AG09319 (cell line): ENCODE measurements at places on chromosomes 12 and 14.

- DNase-seq: no peak
Measured at GRCh38 chr12:47832263-47832933, 12.7 kb upstream of the HDAC7 start.

GRCh38 chr12:49330032-49330619, 6.9 kb downstream of the C1QL4 start:
- no peak for DNase-seq

DNA sequence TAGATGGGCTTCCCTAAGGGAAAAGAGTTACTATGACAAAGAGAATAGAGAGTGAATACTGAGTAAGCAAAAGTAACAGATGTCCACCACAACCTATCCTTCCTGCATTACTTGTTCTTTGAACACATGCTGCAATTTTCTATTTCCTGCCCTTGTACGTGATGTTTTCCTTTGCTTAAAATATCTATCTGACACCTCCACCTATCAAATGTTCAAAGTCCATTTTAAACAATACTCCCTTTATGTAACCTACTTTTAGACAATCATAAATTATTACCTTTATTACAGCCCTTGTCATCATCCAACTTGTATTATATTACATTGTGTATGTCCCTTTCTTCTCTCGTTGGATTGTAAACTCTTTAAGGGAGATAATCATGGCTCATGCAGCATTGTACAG, 147.2 kb upstream of the DYRK2 start:
- no peak for DNase-seq

DNA sequence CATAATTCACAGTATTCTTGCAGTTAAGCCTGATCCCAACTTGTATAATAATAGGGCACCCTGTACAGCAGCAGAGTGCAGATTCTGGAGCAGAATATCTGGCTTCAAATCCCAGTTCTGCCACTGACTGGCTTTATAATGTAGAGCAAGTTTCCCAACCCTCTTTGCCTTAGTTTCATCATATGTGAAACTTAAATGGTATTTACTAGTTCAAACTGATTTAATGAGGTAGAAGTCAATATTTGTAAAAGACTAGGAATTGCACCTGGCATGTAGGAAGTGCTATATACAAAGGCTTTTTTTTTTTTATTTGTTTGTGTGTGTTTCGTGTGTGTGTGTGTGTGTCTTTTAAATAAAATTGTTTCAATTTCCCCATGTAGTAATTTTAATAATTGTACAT, 125.9 kb downstream of the CCER1 start:
- DNase-seq: no peak

GRCh38 chr14:90777830-90778485, 38.3 kb downstream of the TTC7B start:
- DNase-seq: no peak

- DNase-seq: no peak
Measured at GRCh38 chr12:96501133-96501761, 11.9 kb downstream of the CFAP54 start.

GRCh38 chr14:40697231-40697630, 909.4 kb upstream of the LRFN5 start:
- DNase-seq: no peak

DNA sequence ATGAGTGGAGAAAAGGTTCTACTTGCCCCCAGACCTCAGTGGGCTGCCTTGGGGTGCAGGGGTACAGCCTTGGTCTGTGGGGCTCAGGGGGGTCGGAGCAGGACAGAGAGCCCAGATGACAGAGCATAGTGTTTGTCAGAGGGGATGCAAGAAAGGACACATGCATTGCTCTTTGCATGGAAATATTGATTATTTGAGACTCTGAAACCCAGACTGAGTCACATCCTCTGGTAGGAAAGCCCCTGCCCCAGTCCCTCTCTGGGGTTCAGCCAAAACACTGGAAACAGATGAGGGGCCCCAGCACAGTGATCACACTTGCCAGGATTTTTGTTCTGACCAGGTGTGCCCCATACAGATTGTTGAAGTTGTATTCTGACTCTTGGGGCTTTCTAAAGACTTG, 1094.4 kb downstream of the BCL11B start:
- DNase-seq: no peak

DNA sequence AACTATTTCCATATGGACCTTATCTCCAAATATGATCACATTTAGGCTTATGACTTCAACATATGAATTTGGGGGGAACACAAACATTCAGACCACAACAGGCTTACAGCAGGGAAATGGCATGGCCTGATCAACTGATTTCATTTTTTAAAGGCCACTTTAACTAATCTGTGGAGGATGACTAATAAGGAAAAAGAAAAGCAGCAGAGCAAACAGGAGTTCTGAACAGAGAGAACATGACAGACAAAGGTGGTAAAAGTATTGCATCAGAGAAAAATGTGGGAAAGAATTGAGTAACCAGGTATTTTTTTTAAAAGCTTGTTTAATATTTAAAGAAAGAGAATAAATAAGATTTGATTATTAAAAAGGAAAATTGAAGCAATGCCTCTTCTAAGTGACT, 366.1 kb upstream of the TMPO start:
- no peak for DNase-seq

GRCh38 chr12:12718853-12719252, 1.7 kb downstream of the CDKN1B start:
- peak; percentile 85 for DNase-seq

DNA sequence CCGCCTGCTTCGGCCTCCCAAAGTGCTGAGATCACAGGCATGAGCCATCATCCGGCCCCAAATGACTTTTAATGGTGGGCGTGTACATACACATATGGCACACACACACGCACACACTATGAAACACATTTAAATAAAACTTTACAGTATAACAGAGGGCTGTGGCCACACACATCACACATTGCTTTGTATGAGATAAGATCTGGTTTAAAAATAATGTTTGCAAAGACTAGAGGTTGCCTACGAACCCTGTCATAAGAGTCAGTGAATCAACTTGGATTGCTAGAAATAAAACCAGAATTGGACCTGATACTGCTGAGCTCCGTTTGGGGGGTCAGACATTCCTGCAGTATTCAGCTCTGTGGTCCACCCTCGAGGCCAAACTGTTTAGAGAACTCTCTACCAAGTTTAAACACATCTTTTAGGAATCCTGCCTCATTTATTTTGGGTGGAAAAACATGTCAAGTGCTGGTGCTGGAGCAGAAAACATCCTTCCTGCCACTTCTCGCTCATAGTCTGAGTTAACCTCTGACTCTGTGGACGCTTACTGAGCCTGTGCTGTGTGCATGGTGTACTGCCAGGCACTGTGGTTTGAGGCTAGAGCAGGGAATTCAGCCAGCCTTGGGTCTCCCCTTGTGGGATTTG, 47.8 kb upstream of the EML1 start:
- DNase-seq: no peak

DNA sequence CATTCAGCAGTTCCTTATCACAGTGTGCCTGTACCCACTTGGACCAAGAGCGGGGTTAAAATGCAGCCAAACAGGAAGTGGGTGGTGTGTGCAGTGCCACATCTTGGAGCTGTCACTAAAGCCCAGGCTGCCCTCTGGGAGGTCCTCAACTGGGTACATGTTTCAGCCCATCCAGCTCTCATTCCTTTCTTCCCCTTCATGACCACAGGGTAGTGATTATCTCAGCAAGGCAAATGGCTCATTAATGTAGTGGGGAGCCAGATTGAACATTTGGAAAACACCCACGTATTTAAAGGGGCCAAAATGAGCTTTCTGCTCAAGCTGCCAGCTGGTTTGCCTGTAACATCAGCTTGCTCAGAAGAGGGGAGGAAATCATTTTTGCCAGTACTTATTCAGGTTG, 210.8 kb upstream of the BTG1 start:
- DNase-seq: no peak

DNA sequence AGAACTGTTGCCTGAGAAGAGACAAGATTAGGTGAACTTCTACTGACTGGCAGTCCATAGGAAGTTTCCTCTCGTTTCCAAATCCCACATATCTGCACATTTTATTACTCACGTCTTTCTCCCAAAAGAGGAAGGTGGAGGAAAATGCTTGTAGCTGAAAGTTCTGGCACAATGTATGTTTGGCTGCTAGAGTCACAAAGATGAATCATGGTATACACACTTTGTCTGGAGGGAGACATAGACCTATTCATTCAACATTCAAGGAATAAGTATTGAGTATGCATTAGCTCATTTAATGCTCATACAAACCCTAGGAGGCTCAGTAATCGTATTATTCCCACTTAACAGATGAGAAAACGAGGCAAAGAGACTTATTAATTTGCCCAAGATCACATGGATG, 291.8 kb downstream of the FOXN3 start:
- no peak for DNase-seq

DNA sequence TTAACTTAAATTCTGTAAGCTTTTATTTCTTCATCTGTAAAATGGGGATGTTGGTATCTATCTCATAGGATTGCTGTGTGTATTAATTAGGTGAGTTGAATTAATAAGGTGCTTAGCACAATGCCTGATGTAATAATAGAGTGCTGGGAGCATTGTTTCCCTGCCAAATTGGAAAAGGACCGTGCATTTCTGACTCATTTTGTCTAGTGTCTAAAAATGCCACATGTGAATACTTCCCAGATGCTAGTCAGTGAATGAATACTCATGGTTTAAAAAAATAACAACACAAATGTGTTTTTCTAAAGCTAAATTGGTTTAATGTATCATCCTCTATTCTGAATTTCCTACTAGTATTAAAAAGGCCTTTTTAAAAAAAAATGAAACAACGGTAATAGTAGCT, 45.4 kb upstream of the NEDD1 start:
- no peak for DNase-seq

DNA sequence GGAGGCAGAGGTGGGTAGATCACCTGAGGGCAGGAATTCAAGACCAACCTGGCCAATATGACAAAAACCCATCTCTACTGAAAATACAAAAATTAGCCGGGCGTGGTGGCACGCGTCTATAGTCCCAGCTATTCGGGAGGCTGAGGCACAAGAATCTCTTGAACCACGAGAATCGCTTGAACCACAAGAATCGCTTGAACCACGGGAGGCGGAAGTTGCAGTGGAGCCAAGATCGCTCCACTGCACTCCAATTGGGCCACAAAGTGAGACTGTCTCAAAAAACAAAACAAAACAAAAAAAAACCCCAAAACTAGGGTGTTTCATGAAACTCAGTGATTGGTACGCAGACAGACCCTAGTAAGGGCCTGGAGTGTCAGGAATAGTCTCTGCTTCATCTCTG, 6.4 kb upstream of the ARF6 start:
- DNase-seq: no peak

DNA sequence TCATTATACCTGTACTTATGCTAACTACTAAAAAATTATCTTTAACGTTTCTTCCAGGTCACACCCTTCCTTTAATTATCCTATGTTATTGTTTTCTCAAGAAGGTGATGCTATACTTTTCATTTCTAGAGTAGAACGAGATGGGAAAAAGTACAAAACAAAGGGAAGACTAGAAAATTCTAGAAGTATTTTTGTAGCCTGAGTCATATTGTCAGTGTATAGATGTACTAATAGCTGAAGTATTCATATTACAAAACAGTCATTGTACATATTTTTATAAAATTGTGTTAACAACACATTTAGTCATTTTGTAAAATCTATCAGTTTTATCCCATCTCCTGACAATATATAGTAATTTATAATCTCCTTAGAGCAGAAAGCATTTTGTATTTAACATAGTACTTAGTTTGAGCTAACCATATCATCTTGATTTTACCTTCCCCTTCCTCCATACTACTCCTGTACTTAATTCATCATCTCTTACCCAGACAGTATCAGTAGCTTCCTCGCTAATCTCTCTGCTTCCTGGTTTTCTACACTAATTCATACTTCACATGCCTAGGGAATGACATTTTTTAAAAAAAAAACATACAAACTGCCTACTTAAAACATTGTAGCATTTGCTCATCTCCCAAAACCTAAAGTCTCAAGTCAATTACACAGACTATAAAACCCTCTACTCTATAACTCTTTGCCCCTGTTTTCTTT, 920.9 kb downstream of the RPS29 start:
- no peak for DNase-seq

DNA sequence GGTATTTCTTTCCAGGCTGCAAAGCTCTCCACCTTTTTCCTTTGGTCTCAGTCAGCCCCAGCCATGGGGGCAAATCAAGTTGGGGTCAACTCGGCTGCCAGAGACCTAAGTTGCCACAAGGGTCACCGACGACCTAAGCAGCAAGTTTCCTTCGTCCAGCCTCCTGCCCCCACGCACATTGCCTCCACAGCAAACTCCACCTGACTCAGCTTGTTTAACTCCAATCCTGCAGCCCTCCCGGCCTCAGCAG, 767 bp upstream of the KCNMB4 start:
- no peak for DNase-seq

DNA sequence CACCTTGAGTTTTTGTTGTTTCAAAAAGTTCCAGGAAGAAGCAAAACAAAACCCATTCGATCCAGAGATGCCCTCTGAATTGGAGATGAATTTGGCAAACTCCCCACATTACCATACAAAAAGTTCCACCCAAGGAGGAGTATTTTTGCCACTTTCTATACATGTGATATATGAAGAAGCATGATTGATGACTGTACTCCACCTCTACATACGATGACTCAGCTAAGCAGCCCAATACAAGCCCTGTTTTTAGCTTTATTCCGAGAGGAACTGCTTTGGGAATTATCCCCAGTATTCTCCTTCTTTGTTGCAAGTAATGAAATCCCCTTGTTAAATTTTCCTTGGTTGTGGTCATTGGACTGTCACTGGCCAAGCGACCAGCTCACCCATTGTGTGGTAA, 11.4 kb downstream of the TMEM253 start:
- no peak for DNase-seq

- peak; percentile 64 for DNase-seq
Measured at GRCh38 chr12:91111366-91112325, at the start of gene LUM. Gene LUM, minus strand, starts transcription at chr12:91111494. Its CDS starts 2,515 bp downstream, at chr12:91108979.

GRCh38 chr12:115335594-115335993, 651.6 kb upstream of the TBX3 start:
- no peak for DNase-seq

DNA sequence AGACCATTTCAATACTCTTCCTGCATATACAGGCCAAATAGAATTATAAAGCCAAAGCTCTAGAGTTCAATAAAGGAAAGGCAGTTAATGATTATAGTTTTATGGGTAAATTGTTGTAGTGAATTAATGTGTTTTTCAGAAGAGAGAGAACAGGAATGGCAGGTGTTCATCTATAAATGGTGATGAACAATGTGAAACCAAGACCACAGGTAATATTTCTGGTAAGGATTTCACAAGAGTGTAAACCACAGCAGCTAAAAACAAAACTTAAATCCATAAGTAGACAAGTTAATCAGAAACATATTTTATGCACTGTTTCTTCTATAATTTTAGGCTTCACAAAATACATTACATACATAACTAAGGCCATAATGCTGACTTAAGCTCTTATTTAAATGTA, 204.4 kb downstream of the SYT1 start:
- no peak for DNase-seq
